Vagina (tissue), 2 donors: ENCODE measurements at places on chromosomes 12 and 14.
A peak's percentile ranks its signal among the peaks of the same experiment; 100 is the strongest.

DNA sequence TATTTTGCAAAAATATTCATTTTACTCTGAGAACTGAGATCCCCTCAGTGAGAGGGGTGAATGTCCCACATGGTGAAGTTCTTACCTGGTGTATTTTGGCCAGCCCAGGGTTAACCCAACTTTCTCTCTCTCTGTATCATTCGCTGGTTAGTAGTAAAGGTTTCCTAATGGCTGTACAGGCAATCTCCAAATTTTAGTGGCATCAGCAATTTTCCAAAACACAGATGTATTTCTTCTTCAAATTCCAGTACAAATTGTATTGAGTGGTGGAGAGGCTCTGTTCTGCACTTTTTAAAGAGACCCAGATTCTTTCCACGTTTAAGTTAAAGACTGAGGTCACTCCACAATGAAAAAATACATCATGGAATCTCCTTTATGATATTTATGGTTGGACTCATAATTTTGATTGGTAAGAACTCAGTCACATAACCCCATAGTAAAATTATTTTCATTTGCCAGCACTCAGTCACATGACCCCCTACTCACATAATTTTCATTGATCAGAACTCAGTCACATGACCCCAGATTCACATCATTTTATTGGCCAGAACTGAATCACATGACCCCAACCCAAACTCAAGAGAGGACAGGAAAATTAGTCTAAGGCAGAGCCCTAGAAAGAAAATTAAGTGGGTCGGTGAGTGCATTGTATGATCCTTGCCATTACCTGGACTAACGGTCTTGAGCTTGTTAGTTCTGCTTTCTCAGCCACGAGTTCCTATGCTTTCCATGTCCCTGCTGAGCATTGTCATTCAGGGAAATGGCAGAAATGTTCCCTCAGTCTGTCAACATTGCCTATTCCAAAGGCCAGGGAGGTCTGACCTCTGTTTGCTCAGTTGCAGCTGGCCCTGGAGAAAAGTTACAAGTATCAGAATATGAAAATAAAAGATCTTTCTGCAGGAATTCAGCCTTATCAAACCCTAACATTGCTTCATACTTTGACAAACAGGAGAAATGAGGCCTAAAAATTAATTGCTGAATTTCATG lies 1536.2 kb downstream of the AACS start:
- H3K4me3 ChIP-seq, result no peak overlapping the region
- DNase-seq, result no peak
- H3K4me1 ChIP-seq, result no peaks in the 10 kb centered on the region
- H3K36me3 ChIP-seq, result no peaks in the 10 kb centered on the region
- H3K27me3 ChIP-seq, result no peaks in the 10 kb centered on the region

DNA sequence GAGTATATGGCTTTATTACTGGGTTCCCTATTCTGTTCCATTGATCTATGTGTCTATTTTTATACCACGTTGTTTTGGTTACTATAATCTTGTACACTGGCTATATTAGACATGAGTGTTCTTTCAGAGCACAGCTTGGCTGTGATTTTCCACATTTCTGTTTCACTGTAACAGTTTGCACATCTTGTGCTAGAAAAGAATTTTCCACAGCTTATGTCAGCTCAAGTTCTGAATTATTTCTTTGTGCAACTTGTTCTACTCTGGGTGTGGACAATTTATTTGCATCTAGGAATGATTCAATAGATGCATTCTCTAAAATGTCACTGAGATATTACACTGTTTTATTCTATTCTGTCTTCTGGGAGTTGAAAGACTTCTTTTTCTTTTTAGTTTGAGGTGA lies 28.4 kb upstream of the OR5AU1 start:
- H3K27me3 ChIP-seq, result no peaks in the 10 kb centered on the region
- H3K36me3 ChIP-seq, result no peaks in the 10 kb centered on the region
- no peak overlapping the region for H3K4me3 ChIP-seq
- no peak overlapping the region for H3K27ac ChIP-seq
- no peaks in the 10 kb centered on the region for H3K4me1 ChIP-seq
- DNase-seq, result no peak

GRCh38 chr12:31590642-31591379 lies at the start of gene DENND5B:
Gene DENND5B (minus strand): TSS chr12:31591136. CDS start chr12:31590832, 304 bp downstream.
- no peaks in the 10 kb centered on the region for H3K27me3 ChIP-seq
- H3K4me1 ChIP-seq, result peaks cover 16% of the 10 kb centered on the region
- no peaks in the 10 kb centered on the region for H3K36me3 ChIP-seq
- H3K4me3 ChIP-seq, result peak within 1 kb of the TSS; percentile 73
- peak within 1 kb of the TSS; percentile 98 for H3K27ac ChIP-seq
- DNase-seq, result no peak

GRCh38 chr12:24537083-24537860 lies 411.6 kb downstream of the BCAT1 start:
- H3K4me3 ChIP-seq, result peak overlapping the region; percentile 7
- peaks cover 35% of the 10 kb centered on the region for H3K4me1 ChIP-seq
- H3K27ac ChIP-seq, result peak overlapping the region; percentile 39
- H3K27me3 ChIP-seq, result no peaks in the 10 kb centered on the region

- H3K4me3 ChIP-seq, result peak overlapping the region; percentile 72
- H3K36me3 ChIP-seq, result no peaks in the 10 kb centered on the region
- peaks cover 55% of the 10 kb centered on the region for H3K4me1 ChIP-seq
- DNase-seq, result no peak
- peak overlapping the region; percentile 87 for H3K27ac ChIP-seq
- no peaks in the 10 kb centered on the region for H3K27me3 ChIP-seq
These were observed 925 bp downstream of the DICER1 start for GRCh38 chr14:95156161-95157047.

GRCh38 chr12:42422785-42423184 lies 96.8 kb downstream of the PPHLN1 start:
- peaks cover 6% of the 10 kb centered on the region for H3K4me1 ChIP-seq
- H3K36me3 ChIP-seq, result no peaks in the 10 kb centered on the region
- DNase-seq, result no peak
- H3K27ac ChIP-seq, result no peak overlapping the region

DNA sequence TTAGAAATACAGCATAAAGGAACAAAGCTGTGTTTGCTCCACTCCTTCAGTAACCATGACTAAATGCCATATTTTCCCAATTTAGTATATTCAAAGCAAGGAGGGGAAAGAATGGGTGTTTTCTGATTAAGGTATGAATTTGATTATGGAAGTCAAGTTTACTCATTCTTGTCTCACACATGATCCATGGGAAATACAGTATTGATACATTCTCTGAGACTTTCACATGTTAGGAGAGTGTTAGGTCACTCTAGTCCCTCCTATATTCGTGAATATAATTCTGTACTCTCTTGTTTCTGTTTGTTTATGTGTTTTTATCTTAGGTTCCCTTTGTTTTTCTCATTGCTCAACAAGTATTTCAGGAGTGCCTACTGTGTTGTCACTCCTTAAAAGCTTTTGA lies 42.4 kb downstream of the TTLL5 start:
- H3K27me3 ChIP-seq, result no peaks in the 10 kb centered on the region
- H3K4me3 ChIP-seq, result no peak overlapping the region
- H3K4me1 ChIP-seq, result peaks cover 10% of the 10 kb centered on the region
